ENCODE measurements at places on chromosomes 4 and X.

GRCh38 chr4:142168181-142168580 lies 531.8 kb downstream of the IL15 start:
- no peak for DNase-seq

DNA sequence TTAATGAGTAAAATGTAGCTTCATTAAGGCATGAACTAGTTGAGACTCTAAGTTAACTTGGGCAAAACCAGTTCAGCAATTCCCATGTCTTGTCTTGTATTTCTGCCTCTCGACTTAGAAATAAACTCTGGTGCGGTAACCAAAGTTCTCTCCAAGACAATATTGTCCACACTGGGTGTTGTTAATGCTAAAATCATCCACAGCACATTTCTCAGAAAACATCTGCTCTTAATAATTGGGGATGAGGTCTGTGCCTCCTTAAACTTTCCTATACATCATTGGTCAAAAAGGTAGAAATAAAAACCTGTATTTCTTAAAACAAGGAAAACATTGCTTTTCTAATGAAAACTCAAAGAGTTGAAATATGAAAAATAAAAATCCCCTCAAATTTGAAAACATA lies 32.9 kb upstream of the MID1 start:
- no peak for DNase-seq

- DNase-seq = no peak
Observed at GRCh38 chr4:88503344-88503743, 20.2 kb downstream of the PYURF start.

DNA sequence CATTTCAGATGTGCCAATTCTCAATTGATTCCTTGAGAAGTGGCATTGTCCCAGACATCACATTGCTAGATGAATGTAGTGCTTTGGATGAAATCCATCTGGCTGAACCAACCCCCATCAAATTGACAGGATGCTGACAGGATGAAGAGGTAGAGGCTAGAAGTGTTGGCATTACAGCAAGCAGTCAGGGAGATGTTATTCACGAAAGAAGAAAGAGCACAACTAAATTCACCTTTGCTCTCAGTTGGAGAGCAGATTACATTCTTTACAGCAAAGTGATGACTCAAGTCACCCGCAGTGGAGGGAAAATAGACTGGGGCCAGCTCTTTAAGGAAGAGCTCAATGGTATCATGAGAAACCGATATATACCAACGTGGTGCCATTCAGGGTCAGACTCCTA lies 259.6 kb downstream of the C4orf33 start:
- no peak for DNase-seq

DNA sequence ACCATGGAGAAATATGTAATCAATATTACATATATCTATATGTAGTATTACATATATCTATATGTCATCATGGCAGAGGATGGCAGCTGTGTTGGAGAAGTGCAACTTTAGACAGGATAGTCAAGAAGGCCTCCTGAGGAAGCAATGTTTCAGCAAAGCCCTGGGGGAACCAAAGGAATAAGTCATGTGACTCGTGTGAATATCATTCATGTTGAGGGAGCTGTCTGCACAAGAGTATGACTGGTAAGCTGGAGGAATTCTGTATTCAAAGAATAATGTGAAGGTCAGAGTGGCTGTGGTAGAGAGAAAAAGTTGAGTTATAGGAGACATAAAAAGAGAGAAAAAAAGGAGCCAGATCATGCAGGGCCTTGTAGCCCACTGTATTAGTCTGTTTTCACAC lies 92.9 kb upstream of the EDNRA start:
- no peak for DNase-seq

DNA sequence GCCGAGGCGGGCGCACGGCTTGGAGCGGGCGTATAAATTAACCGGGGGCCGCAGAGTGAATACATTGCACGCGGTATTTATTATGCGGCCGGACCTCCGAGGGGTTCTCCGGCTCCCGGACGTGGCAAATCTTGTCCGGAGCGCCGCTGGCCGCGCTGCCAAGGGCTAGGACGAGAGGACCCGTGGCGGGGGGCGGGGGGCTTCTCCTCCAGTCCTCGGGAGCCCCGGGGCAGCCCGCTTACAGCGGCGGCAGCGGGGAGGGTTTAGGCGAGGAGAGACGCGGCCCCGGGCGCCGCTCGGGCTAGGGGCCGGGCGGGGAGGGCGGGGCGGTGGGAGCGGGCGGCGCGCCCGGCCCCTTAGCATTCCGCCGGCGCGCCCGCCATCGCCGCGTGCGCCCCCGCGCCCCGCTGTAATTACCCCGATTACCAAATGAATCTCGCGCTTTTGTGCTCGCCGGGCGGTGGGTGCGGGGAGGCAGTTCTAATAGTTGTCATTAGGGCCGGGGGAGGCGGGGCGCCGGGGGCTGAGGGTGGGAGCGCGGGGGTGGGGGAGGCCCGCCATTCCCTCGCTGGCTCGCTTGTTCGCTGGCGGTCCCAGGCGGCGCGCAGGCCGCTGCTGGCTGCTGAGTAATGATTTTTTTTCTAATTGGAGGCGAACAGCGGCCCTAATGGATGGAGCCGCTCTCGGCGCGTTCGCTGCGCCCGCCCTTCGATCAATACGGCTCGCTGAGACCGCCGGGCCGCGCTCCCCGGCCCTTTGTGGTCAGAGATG lies 276.6 kb downstream of the BCOR start:
- peak; percentile 43 for DNase-seq

GRCh38 chr4:33316578-33316977 lies 2596.4 kb downstream of the PCDH7 start:
- DNase-seq = no peak

DNA sequence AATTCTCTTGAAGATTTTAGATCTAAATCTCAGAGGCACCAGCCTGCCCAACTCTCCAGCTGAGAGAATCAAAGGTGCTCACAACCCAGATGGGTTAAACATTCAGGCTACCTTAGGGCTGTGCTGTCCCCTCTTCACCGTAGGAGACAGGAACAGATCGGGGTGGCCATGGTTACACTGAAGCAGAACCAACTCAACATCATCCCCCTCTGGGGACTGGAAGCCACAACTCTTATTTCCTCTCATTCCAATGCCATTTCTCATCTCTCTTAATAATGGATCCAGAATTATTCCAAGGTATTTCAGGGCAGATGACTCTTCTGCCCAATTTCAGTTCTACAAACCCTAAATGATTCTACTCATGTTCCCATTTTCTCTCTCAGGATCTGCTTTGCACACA lies 109.7 kb downstream of the NKX6-1 start:
- DNase-seq = no peak

- DNase-seq = no peak
Observed at GRCh38 chr4:3766785-3767569, 792 bp downstream of the ADRA2C start.

- no peak for DNase-seq
Observed at GRCh38 chrX:77447653-77448569, 722 bp downstream of the FGF16 start.

- peak; percentile 34 for DNase-seq
Observed at GRCh38 chr4:41935652-41936021, 408 bp downstream of the TMEM33 start.

GRCh38 chr4:106315476-106315967 lies 487 bp downstream of the TBCK start:
- no peak for DNase-seq

DNA sequence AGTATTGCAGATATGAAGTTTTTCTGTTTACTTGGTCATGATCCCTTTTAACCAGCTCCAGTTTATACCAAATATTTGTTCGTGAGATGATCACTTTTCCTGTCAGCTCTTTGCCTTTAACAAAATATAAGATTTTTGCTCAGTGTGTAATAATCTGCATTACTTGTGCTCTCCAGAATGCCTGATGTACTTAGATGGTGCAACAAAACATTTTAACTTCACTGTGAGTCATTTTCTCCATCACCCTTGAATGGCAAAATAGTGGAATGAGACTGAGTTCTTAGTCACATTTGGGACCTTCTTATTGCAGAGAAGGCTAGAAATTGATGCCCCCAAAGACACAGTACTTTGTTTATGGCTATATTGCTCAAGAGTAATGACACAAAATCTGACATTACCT lies 252.0 kb downstream of the FRMPD4 start:
- DNase-seq = no peak

DNA sequence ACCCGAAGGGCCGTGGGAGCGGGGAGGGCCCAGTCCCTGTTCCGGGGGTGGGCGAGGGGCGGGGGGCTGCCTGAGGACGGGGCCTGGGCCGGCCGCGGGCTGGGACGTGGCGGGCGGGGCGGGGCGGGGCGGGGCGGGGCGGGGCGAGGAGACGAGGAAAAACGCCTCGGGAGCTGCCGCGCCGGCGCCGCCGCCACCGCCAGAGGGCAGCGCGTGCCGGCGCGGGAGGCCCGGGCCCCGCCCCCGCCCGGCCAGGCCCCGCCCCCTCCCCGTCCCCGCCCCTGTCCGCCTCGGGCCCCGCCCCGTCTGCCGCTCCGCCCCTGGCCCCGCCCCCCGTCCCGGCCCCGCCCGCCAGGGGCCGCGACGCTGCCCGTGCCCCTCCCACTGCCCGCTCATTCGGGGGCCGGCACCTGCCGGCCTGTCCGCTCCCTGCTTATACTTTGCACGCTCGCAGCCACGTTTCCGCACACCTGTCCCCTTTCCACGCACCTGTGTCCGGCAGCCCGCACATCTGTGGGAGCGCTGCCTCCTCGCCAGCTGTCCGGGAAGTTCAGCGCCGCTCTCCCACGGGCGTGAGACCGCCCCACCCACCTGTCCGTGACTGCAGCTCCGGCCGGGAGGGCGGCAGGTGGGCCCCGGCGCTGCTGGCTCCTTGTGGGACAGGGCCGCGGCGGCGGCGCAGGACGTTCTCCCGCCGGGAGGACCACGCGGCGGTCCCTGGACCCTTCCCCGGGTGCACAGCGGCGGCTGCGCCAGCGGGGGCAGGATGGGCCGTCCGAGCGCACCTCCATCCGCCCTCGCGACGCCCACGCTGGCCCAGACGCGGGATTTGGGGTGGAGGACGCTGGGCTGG lies 1.7 kb upstream of the FGFRL1 start:
- peak; percentile 92 for DNase-seq

DNA sequence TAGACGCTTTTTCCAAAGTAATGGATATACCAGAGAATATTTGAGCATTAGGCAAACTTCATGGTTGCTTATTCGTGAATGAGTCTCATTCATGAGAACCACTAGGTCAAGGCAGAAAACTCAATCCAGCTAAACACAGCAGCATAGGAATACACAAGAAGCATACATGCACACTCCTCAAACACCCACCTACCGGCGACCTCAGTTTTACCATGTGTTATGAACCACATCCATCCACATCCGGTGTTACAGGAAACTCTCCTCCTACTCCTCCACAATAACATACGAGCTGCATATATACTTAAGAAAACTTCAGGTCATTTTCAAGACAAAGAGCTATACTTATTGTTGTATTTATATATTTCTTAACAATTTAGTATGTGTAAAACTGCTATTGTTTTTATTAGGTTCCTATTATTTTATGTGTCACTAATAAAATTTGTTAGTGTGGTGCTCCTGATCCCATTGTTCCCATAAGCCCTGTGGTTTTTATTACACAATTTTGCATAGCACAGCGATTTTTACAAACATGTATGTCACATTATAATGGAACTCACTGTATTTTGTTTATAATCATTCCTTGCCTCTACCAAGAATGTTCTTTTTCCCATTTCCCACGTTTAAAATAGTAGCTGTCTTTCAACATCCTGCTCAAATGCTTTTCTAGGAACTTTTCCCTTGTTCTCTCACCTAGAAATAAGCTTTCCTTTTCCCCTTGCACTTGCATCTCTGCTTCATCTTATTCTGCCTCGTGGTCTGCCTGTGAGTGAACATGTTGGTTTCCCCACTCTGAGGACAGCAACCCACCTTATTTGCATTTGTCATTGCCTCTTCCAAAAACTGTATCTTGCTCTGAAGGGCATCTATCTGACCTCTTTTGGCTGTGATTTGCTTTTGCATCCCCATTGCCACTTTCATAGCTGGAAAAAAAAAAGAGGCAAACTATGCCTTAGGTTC lies 48.3 kb downstream of the STBD1 start:
- DNase-seq = no peak

All from GM10248 (cell line).